ENCODE measurements at places on chromosomes 12 and 14.

DNA sequence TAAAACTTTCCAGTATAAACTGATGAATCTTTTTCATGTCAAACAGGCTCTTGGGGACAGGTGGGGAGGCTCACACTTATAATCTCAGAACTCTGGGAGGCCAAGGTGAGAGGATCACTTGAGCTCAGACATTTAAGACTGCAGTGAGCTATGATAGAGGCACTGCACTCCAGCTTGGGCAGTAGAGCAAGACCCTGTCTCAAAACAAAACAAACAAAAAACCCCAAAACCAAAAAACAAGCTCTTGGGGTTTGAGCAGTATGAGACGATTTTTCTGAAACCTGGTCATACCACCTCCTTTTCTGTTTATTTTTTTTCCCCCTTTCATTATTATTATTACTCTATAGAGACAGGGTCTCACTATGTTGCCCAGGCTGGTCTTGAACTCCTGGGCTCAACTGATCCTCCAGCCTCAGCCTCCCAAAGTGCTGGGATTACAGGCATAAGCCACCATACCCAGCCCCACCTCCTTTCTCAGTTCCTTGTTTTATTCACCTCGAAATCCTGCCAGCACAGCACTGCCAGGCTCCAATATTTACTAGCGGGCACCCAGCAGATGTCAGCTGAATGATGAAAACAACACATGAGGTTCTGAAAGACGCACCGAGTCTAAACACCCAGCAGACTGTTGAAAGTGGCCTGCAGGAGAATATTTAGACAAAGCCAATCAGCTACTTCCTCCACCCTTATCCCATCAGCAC, 19.5 kb upstream of the CDK17 start:
- no peak for DNase-seq

- DNase-seq = no peak
Observed at GRCh38 chr12:68178774-68179439, 19.4 kb upstream of the IFNG start.

- DNase-seq = no peak
Observed at GRCh38 chr14:33948869-33949408, 1.9 kb downstream of the EGLN3 start.

- DNase-seq = no peak
Observed at GRCh38 chr12:93288626-93289025, 89.1 kb upstream of the NUDT4 start.

GRCh38 chr14:51621654-51622053, 30.1 kb upstream of the FRMD6 start:
- no peak for DNase-seq

GRCh38 chr12:77354766-77355362, 289.5 kb upstream of the E2F7 start:
- no peak for DNase-seq

- DNase-seq = no peak
Observed at GRCh38 chr14:24633353-24633752, 637 bp downstream of the GZMB start.

DNA sequence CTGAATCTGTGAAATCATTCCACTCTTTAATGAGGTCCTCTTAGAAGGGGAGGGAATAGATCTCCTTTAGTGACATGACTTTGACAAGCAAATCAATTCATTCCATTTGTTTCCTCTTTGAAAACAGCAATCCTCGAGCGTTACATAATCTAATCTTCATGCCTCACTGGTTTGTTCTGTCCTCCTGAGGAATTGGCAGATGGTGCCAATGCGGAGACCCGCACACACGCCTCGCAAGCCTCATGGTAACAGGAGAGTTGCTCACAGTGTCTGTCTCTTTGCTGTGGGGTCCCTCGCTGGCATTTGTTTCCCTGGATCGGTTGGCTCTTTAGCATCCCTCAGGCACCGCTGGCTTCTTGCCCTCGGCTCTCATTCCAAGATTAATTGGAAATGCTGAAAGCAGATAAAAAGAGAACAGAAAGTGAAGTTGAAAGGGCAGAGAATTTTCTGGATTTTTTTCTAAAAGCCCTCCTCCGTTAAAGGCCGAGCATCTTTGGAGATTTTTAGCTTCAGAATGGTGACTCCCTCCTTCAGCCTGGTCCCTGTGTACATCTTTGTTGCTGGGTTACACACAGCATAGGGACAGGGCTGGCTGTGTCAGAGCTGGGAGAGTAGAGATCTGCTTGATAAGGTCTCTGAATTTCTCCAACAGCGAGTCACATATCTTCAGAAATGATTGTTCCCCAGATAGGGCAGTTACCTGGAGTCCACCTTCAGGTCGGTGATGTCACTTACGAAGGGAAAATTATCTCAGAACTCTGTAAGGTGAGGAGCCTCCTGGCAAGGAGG, 10.1 kb upstream of the CABP1 start:
- DNase-seq = peak; percentile 7

- no peak for DNase-seq
Observed at GRCh38 chr14:82500222-82500621, 966.6 kb upstream of the SEL1L start.

DNA sequence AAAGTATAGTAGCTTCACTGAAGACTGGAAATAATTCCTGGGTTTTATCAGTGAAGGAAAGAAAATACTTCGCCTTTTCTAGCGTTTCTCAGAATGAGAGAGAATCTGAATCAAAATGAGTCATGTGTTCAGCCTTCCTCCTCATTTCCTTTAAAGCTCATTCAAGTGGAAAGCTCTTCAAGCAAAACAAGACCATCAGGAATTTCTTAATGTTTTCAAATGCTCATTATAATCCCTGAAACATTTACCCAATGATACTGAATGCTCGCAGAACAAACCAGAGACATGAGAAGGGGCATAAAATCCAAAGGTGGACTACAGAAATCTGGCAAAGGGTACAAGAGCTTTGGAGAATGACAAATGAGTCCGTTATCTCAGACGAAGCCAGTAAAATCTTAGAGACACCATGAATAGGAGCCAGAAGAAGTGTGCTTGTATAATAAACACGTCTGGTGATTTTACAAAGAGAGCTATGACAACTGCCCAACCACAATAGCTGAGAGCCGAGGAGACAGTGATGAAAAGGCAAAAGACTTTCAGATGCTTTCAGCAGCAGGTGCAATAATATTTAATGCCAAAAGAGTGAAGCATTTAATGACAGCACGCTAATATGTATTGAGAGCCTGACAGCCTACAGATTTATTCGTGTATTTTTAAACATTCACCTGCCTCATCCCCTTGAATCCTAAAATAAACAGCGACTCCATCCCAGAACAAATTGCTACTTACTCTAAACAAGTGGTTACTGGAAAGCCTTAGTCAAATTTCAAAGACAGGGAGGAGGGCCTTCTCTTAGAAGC, 19.0 kb downstream of the SPRING1 start:
- DNase-seq = no peak

- DNase-seq = no peak
Observed at GRCh38 chr14:94728950-94729349, 41.0 kb downstream of the GSC start.

GRCh38 chr12:52151153-52151836, 40.5 kb downstream of the KRT80 start:
- DNase-seq = no peak

GRCh38 chr12:5620896-5621295, 189.0 kb downstream of the NTF3 start:
- no peak for DNase-seq

DNA sequence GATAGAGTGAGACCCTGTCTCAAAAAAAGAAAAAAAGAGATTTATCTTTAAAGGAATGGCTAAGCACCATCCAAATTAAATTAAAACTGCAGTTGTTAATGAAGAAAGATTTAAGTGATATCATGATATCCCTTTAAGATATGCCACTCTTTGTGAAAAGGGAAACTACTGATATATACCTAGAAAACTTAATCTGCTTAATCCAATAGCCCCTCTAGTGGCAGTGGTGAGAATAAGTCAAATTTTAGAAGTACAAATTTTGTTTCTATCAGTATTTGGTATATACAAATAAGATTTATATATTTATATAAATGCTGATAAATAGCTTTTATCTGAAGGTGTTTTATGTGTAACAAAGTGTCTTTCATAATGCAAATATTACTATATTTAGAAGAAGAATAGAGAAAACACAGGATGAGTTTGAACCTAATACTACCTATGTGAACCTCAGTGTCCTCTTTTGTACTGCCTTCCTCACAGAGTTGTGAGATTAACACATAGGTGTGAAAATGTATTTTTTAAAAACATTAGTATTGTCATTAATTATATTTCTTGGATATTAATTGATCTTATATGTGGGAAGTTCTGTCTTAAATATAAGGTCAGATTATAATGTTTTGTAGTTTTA, 51.4 kb upstream of the GARIN2 start:
- no peak for DNase-seq

DNA sequence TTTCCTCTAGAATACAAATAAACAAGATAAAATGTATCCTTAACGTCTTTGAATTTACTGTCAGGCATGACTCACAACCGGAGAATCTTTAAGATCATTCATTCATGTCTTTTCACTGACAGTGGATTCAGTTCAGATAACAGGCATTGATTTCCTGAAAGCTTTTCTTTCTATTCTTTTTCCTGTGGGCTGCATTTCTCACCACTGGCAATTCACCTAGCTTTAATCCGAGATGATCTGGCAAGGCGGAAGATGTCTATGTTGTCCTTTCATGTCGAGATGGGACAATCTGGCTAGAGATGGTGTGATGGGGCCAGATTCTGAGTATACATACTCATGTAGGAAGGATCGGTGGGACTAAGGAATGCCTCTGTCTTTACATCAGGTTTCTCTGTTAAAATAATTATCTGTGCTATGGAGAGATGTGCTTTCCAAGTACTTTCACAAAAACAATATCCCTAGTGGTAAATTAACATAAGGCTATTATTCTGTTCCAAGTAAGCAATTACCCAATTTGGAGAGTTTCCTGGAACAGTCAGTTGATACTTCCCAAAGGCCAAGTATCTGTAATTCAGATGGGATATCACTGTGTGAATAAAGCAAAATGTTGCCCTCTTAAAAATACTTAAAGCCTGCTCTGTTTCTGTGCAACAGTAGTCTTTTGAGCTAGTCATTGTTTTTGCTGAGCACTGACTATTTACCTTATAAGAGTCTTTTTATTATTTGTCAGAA, 17.8 kb downstream of the ACSS3 start:
- DNase-seq = no peak

GRCh38 chr12:56932867-56933266, 1.3 kb downstream of the SDR9C7 start:
- DNase-seq = no peak

- DNase-seq = no peak
Observed at GRCh38 chr14:103725739-103726395, 10.3 kb downstream of the ZFYVE21 start.

GRCh38 chr14:60862283-60862682, 118.6 kb downstream of the TRMT5 start:
- no peak for DNase-seq

GRCh38 chr14:104464907-104465306, 114.7 kb upstream of the C14orf180 start:
- no peak for DNase-seq

All from substantia nigra (tissue), 51 donors.